ENCODE measurements at places on chromosomes 4 and X.
A peak's percentile ranks its signal among the peaks of the same experiment; 100 is the strongest.

- DNase-seq: no peak
Measured at GRCh38 chrX:66162331-66162822, 1.7 kb upstream of the HEPH start.

DNA sequence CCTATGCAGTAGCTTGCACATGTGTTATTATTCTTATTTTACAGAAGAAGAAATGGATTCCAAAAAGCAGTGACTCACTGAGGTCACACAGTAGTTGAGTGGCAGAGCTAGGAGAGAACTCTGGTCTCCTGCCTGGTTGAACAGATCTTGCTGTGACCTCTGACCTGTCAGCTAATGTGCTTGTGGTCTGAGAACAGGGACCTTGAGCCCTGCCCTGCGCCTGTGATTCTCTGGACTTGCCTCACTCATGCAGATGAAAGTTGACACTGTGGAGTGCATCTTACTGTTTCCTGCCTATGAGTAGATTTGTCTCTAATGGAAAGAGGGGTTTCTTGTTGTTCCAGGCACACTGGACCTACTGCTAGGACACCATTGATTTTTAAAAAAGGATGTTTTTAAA lies 32.3 kb downstream of the ETNPPL start:
- DNase-seq: no peak

DNA sequence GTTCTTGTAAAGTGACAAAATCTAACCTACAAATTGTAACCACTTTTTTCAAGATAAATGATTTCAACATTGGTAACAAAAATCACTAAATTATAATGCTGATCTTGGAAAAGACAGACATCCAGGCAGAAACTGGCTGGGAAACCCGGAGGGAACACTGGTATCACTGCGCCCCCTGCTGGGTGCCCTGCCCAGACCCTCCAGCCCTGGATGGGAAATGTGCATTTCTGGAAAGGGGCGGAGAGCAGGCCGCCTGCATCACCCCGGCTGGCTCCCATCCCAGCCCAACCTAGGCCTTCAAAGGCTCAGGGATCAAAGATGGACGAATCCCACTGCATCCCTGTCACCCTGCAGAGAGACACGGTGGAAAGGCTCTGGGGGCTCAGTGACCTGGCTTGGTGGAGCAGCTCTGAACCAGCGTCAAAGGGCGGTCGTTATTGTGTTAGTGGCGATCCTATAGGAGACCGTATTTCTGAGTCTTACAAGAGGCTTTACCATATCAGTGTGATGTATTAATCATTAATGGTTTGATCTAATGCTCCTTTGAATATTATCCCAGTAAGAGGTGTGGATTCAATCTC lies 37.3 kb downstream of the ACOX3 start:
- DNase-seq: peak; percentile 86

DNA sequence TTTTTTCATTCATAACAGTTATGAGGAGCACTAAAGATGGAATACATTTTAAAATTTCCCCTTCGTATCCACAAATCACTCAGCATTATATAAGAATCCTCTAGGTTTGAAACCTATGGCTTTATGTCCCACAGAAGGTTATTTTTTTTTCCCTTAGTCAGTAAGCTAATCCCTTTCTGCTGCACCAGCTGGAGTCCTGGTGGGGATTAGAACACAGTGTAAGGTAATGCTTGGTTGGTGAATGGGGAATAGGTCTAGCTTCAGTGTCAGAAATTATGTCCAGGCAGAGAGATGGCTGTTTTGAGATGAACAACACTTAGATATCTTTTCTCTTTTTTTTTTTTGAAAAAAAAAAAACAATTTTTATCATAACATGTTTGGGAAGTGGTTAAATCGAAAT lies 116.6 kb downstream of the RASGEF1B start:
- DNase-seq: no peak

- no peak for DNase-seq
Measured at GRCh38 chr4:153616006-153616555, 68.0 kb upstream of the TLR2 start.

All from fibroblast of pulmonary artery (primary cell).